ENCODE measurements at places on chromosomes 5 and 9. TPM values are rescaled to one million over a fixed set of nuclear protein-coding genes. Genes with fewer than 3 reads are reported as not detected.

DNA sequence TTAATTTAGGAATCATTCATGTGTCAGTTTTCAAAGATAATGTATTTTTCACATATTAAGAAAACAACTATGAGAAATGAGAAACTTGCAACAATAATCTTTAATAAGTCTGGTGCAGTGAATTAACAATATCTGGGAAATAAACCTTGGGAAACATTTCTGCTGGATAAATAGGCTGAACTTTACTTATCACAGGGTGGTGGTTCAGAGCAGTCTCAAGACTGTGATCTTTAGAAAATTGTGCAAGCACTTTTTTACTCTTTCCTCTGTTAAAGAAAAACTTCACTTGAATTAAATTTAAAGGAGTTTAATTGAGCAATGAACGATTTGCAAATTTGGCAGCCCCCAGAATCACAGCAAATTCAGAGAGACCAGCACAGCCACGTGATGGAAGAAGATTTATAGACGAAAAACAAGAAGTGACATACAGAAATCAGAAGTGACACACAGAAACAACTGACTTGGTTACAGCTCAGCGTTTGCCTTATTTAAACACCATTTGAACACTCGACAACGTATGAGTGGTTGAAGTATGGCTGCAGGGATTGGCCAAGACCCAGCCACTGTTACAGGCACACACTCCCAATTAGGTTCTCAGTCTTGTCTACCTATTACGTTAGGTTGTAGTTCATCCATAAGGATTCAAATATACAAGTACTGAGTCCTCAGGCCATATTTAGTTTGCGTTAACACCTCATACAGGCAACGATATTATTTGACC, 631.9 kb downstream of the SLCO4C1 start:
- no peak for DNase-seq

DNA sequence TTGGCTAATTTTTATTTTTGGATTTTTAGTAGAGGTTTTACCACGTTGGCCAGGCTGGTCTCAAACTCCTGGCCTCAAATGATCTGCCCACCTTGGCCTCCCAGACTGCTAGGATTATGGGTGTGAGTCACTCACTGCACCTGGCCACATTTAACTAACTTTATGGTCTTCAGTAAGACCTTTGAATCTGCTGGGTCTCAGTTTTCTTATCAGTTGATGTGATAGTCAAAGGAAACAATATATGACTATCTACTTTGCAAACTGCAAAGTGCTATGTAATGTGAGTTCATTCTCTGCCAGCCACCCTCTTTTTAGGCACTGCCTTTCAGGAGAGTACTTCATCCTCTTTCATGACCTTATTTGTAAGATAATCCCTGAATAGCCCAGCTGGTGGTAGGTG, 474.7 kb downstream of the PDE4D start:
- DNase-seq: no peak

GRCh38 chr9:93154293-93154903, 20.3 kb upstream of the NINJ1 start:
- DNase-seq: peak; percentile 86

Gene C9orf40
- 11.1 TPM for total RNA-seq

Gene ENHO
- total RNA-seq: 9.2 TPM

Gene PCSK1
- total RNA-seq: 2.7 TPM

Gene FAM221B
- total RNA-seq: not detected
